ENCODE measurements at places on chromosomes 4 and X. TPM values are rescaled to one million over a fixed set of nuclear protein-coding genes. Genes with fewer than 3 reads are reported as not detected.

Gene VCX3A
- not detected for polyA plus RNA-seq

Gene UBA1
- polyA plus RNA-seq, result 145 TPM

Gene CYSLTR1
- 8.4 TPM for polyA plus RNA-seq

Gene RPS6KA6
- polyA plus RNA-seq, result 3.8 TPM

Gene LANCL3
- 0.40 TPM for polyA plus RNA-seq

Gene COX18
- polyA plus RNA-seq, result 12.0 TPM

Gene FHIP1A
- polyA plus RNA-seq, result 9.3 TPM

Gene ETDA
- not detected for polyA plus RNA-seq

Gene SPANXB1
- not detected for polyA plus RNA-seq

Gene CXorf58
- not detected for polyA plus RNA-seq

Gene CPE
- 60.6 TPM for polyA plus RNA-seq

Gene NEUROG2
- 0.08 TPM for polyA plus RNA-seq

Gene CSN1S1
- not detected for polyA plus RNA-seq

Gene PHOX2B
- not detected for polyA plus RNA-seq

Gene SLBP
- polyA plus RNA-seq, result 32.2 TPM

Gene CHIC1
- polyA plus RNA-seq, result 8.1 TPM

Gene CACNA1F
- 0.03 TPM for polyA plus RNA-seq

Gene SRPX
- 26.6 TPM for polyA plus RNA-seq

Gene ERAS
- 0.16 TPM for polyA plus RNA-seq

Gene CSAG1
- not detected for polyA plus RNA-seq

Gene SHOX
- polyA plus RNA-seq, result 0.58 TPM

Gene NPFFR2
- 0.29 TPM for polyA plus RNA-seq

Gene CBR4
- 18.7 TPM for polyA plus RNA-seq

Gene CORIN
- 1.4 TPM for polyA plus RNA-seq

Gene USP9X
- polyA plus RNA-seq, result 48.2 TPM

Gene GPR34
- 5.7 TPM for polyA plus RNA-seq

Gene TRIM75
- 0.10 TPM for polyA plus RNA-seq

Gene STK32B
- polyA plus RNA-seq, result 5.4 TPM

Gene SGMS2
- polyA plus RNA-seq, result 8.5 TPM

Gene SPRY1
- polyA plus RNA-seq, result 147 TPM

Gene SSX3
- polyA plus RNA-seq, result not detected

Gene CXCL1
- polyA plus RNA-seq, result not detected

Gene PAGE2
- not detected for polyA plus RNA-seq

Gene TMSB15C
- polyA plus RNA-seq, result 4.5 TPM

Gene SMR3B
- not detected for polyA plus RNA-seq

Gene PCDH11X
- polyA plus RNA-seq, result 0.04 TPM

Gene EDNRA
- polyA plus RNA-seq, result 23.4 TPM

Gene OTUD6A
- polyA plus RNA-seq, result not detected

Gene YY2
- polyA plus RNA-seq, result 1.2 TPM

Gene SATL1
- 0.61 TPM for polyA plus RNA-seq

Gene SLC25A4
- 169 TPM for polyA plus RNA-seq

Gene IL2RG
- 1.5 TPM for polyA plus RNA-seq

Data from forelimb muscle (tissue), 1 donor.